Esophagus squamous epithelium (tissue), 5 donors: ENCODE measurements at places on chromosomes 6 and 20. TPM values are rescaled to one million over a fixed set of nuclear protein-coding genes. Genes with fewer than 3 reads are reported as not detected.

GRCh38 chr20:39019805-39020325, 57.7 kb downstream of the DHX35 start:
- H3K4me1 ChIP-seq: peaks cover 41% of the 10 kb centered on the region
- H3K36me3 ChIP-seq: peaks cover 3% of the 10 kb centered on the region
- peak overlapping the region; percentile 77 for H3K27ac ChIP-seq
- H3K27me3 ChIP-seq: no peaks in the 10 kb centered on the region
- no peak for DNase-seq

The TNNC2 gene
- not detected for total RNA-seq

The PAX1 gene
- 0.19 TPM for total RNA-seq

The NKAIN4 gene
- not detected for total RNA-seq

The ZC2HC1B gene
- not detected for total RNA-seq

The MLN gene
- total RNA-seq: not detected
